Hematopoietic multipotent progenitor cell treated with erythropoietin and hydrocortisone succinate and interleukin-3 and kit ligand, for 17 days (in vitro differentiated cells): ENCODE measurements at places on chromosomes 16 and 17.

DNA sequence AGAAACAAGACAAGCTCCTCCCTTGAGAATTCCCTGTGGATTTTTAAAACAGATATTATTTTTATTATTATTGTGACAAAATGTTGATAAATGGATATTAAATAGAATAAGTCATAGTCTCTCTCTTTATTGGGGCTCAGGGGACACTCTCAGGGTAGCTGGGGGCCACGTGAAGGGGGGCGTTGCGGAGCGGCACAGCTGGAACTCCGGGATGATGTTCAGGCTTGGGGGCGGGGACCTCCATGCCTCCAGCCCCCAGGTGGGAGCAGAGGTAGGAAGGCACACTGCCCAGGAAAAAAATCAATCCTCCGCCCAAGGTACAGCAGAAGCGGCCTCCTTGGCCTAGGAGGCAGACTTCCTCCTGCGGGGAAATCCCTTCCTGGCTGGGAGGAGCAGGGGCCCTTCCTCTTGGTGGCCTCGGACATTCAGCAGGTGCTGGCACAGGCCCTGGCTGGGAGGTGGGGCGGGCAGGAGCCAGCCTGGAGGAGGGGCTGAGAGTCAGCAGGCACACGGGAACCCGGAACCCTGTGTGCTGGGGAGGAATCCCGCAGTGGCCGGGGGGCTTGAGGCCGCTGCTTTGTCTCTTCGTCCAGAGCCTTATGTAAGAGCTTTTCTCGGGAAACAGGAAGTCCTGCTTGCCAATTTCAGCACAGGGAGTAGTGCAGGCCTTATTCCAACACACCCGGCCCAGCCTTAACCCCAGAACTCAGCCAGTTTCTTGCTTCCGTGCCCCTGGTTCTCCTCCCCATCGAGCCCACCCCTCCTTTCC, 591 bp upstream of the TNFSF13 start:
- DNase-seq, result no peak

DNA sequence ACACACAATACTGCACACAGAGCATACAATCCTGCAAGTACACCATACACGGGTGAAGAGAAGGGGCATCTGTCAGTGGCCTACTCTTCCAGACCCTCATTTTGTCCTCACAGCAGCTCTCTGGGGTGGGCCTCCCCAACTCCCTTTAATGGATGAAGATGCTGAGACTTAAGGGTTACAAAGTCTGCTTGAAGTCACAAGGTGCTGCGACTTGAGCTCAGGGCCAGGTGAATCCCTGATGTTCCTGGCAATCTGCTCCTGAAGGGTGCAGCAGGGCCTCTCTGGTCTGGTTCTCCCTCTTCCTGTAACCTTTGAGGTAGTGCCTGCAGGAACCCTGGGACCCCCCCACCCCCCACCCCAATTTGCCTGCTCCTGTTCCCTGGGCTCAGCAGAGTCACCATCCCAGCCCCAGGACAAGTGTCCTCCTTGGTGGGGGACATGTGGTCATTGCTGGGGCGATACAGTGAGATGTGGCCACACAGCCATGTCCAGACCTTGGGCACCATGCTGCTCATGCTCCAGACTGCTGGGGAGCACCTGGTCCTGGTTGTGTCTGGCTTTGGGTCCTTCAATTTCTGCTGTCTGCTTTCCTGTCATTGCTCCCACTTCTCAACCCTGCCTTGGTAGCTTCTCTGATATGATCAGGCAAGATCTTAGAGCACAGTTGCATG, 107.5 kb downstream of the METRNL start:
- DNase-seq, result no peak

DNA sequence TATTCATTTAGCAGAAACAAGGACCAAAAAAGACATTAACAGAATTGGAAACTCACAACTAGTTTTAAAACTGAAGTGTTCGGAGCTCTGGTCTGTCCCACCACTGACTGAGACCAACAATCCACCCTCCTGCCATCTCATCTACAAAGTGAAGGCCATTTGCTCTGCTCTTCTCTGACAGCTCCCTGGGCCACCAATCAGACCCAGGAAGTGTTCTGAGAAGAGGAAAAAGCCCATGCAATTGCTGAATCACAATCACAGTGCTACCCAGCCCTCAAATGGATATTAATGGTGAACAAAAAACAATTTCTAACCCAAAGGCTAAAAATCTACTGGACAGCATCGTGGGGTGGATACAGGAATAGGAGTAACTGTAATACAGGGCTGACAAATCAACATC, 2.1 kb downstream of the RPL23 start:
- DNase-seq, result no peak

GRCh38 chr17:34219405-34219804, 35.7 kb upstream of the CCL2 start:
- DNase-seq, result no peak

GRCh38 chr16:19639986-19640421, 78.0 kb downstream of the KNOP1 start:
- no peak for DNase-seq

GRCh38 chr17:46201491-46201890, 8.3 kb upstream of the KANSL1 start:
- no peak for DNase-seq

- peak; percentile 32 for DNase-seq
These were observed 99.7 kb downstream of the VPS53 start for GRCh38 chr17:614653-615546.

DNA sequence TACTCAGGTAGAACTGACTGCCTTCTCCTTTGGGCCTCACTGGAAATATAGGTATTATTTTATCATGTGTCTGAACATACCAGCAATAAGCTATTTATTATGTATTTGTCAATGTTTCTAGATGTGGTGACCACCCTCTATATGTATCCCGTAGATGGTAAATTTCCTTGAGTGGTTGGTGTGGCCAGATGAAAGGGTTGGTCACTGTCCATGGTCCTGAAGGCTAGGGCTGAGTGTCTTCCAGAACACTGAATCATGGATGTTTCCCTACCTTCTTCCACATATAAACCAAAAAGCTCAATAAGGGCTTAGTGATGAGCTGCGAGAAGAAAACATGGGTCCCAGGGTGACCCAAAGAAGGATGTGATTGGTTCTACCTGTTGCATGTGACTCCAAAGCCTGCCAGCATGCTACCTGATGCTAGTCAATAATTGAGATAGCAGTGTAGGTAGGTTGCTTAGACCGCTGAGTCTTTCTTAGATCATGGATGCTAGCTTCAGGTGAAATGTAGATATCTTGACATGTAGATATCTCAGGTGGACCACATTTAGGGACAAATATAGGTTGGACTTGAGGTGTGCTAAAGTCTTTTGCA, 150.3 kb downstream of the ASIC2 start:
- no peak for DNase-seq

DNA sequence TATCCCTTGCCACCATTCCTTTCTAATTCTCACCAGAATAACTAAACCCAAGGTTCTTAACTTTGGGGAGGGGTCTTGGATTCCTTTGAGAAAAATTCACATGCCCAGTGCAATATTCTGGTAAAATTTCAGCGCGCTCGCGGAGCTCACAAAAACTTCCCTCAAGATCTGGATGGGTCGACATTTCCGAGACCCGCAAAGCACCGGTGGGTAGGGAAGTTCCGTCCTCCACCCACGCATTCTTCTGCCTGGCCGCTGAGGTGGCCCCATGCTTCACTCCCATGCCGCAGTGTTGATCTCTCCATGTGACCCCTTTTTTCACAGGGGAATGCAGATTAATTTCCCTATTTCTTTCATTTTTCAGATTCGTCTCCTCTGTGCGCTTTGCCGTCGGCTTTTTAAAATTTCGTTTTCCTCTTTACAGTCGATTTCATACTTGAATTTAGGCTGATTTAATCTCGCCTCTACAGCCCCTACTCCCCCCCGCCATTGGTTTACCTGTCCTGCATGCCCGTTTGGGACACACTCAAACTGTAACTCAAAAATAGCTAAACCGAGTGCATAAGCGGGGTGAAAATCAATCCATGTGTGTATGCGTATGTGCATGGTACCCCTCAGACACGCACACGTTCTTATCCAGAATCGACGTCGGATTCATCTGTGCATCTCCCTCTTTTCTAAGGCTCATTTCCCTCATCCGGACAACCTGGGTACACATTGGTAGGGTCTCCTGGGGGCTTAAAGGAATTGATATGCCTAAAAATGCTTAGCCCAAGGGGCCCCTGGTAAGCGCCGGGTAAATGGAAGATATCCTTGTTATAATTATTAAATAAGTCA, 1.4 kb upstream of the SP6 start:
- no peak for DNase-seq

DNA sequence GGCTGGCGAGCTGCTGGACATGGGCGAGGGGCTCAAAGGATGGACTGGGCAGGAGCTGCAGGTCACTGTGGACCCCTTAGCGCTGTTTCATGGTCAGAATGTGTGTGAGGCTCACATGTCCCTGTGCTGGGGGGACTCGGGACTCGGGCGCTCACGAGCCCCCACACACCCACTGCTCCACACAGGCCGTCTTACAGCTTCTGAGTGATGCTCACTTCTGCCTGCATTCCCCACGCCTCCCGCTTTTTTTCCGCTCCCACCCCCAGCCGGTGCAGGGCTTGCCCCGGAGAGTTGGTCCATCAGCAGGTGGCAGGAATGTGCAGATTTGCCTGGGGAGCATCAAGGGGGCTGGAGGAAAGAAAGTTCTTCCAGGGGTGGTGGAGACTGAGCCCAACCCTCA, 20.2 kb upstream of the JPT2 start:
- no peak for DNase-seq

DNA sequence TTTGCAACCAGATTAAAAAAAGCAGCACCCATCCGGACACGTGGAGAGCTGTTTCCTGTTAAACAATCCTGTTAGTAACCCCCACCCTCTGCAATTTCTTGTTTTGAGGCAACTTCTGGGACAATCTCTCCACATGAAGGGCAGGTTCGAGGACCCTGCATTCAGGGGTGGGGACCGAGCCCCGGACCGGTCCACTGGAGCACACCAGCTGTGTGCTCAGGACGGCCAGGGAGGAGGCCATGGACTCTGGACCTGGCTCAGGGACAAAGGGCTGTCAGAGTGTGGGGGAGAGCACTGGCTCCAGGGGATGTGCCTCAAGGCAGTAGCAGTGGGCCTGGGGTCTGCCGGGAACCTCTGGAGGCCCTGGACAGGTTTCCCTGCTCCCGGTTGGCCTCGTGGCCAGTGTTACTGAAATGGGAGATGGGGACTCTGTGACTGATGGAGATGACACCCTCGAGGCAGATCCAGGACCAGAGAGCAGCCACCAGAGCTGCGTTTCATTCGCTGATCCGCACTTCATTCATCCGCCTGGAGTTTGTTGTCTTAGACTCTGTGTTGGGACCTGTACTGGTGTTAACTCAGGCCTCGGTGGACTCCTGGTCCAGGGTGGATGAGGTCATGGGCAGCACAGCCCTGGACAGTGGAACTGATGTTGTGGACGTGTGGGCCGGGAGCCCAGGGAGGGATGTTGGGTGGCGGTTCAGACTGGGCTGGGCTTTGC, 2.9 kb upstream of the CPNE7 start:
- no peak for DNase-seq

GRCh38 chr17:12575641-12576040, 90.0 kb upstream of the MYOCD start:
- DNase-seq, result no peak

DNA sequence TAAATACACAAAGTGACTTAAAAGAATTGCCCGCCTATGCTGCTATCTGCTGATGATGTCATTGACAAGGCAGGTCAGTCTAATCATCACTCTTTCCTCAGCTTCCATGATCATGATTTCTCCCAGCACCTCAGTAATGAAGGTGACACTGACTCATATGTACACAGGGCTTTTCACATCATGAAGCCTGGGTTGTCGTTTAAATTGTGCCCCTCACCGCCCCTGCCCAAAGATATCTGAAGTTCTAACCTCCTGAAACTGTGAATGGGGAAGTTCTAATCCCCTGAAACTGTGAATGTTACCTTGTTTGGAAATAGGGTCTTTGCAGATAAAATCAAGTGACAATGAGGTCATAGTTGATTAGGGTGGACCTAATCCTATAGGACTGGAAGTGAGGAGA, 17.4 kb upstream of the GPRC5C start:
- DNase-seq, result no peak

GRCh38 chr17:12472252-12473173, 193.2 kb upstream of the MYOCD start:
- DNase-seq, result no peak
